ENCODE measurements at places on chromosomes 4 and X.

DNA sequence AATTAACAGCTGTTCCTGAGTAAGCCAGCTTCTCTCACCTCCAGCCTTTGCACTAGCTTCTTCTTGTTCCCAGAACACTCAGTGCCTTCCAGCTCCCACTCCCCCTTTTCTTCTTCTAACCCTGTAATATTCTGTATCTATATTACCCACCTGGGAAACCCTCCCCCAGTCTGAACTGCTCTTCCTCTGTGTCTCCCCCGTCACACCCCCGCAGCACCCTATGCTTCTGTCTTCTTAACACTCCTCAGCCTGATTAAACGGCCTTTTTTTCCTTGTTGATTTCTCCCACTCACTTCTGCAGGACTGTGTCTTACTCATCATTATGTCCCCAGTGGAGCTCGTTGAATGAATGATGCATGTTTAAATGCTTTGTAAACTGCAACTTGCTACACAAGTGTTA, 9.0 kb upstream of the LONRF3 start:
- DNase-seq = no peak

GRCh38 chrX:103831803-103832544, at the start of gene RAB9B:
RAB9B (minus strand) TSS chrX:103832257; CDS start chrX:103825784, 6,473 bp downstream.
- DNase-seq = peak; percentile 53

DNA sequence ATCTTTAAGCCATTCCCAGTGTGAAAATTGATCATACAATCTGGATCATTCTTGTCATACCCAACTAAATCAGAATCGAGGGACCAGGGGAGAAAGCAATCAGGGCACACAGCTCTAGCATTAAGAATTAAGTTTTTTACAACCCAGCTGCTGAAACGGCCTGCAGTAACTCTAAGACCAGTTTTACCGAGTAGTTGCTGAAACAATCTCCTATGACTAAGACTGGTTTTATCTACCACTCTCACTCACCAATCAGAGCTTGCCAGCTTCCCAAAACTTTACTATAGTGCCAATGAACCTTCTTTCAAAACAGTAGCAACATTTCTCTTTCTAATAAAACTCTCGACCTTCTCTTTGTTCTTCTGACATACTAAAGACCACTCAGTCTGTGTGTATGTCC, 2.8 kb upstream of the SAP30 start:
- DNase-seq = no peak

GRCh38 chr4:38939165-38939564, 71.6 kb downstream of the FAM114A1 start:
- DNase-seq = no peak

DNA sequence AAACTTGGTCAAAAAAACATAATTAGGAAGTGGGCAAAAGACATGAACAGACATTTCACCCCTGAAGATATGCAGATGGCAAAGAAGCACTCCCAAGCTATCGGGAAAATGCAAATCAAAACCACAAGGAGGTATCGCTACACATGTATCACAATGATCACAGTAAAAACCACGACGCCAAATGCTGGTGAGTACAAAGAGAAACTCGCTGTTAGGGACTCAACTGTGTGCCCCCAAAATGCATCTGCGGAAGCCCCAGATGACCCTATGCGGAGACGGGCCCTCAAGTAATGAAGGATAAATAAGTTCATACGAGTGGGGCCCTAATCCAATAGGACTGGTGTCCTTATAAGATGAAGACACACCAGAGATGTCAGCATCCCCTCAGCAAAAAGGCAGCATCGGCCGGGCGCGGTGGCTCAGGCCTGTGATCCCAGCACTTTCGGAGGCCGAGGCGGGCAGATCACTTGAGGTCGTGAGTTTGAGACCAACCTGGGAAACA, 10.2 kb downstream of the GAK start:
- no peak for DNase-seq

DNA sequence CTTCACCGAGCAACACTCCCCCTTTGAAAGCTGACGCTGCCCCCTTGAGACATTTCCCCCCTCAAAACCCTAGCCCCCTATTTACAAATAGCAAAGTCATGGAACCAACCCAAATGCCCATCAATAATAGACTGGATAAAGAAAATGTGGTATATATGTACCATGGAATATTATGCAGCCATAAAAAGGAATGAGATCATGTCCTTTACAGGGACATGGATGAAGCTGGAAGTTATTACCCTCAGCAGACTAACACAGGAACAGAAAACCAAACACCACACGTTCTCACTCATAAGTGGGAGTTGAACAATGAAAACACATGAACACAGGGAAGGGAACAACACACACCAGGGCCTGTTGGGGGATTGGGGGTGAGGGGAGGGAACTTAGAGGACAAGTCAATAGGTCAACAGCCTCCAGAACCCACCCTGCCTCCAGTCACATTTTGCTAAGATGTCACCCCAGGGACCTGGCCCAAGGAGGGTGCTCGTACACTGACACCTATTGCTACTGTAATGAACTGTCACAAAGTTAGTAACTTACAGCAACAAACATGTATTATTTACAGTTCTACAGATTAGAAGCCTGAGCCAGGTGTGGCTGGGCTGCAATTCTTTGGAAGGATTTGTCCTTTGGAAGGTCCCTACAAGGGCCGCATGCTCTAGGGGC, 20.6 kb downstream of the SCD5 start:
- DNase-seq = no peak

- DNase-seq = no peak
Measured at GRCh38 chrX:68292471-68292870, 140.8 kb downstream of the OPHN1 start.

DNA sequence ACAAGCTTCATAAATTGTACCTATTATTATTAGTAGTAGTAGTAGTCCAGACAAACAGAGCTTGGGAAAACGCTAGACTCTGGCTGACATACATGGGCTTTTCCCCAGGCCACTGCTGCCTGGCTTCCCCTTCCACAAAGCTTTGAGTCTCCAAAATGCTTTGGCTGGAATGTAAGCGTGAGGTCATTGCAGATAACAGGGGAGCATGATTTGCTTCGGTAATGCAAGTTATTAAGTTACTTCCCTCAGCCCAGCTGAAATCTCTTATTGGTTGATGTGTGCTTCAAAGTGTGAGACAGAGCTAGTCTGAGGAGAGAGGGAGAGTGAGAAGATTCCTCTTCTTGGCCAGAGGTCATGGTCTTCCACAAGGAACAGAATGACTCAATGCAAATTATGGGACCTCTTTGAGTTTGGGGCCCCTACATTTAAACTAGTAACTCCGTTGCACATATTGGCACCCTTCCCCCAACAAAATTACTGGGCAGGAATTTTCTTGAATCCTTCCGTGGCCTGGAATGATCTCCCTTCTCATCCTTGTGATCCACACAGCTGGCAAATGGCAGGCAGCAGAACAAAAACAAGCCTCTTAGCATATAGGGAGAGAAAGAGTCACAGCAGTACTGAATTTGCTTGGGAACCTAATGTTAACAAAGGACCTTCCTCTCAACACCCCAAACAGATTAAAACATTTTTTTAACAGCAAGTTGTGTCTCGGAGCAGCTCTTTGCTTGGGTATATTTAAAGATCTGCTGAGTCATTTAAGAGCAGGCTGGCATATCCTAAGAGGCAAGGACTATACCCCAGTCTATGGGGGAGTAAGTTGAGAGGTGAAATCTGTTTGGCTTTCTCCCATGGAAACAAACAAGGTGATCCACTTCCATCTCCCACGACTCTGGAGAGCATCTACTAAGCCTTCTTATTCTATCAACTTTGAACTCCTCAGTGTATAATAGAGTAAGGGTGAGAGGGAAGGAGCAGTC, 19.9 kb downstream of the AR start:
- DNase-seq = no peak
